Stimulated activated CD8-positive, alpha-beta memory T cell treated with anti-CD3 and anti-CD28 coated beads, Interleukin-7, amount 100 ng/mL, for 4 hours (primary cell): ENCODE measurements at places on chromosomes 11 and 22.

- DNase-seq, result no peak
Measured at GRCh38 chr11:106400949-106401570, 323.6 kb downstream of the AASDHPPT start.

- DNase-seq, result no peak
Measured at GRCh38 chr11:83549984-83550667, 264.0 kb upstream of the CCDC90B start.

DNA sequence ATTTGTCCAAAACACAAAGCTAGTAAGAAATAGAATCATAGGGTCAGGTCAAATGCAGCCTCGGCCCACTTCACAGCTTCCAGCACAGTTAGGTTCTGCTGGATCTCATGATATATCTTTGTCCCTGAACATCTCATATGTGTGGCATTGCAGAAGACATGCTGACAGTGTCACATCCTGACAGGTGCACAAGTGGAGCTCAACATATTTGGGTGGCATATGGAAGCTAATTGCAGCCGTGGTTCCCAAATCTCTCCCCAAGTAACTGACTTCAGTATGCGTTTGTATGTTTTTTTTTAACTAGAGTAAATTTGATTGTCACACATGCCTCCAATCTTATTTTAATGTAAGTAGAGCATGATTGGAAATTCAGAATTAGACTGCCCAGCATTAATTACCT is 33.4 kb downstream of the NAV2 start:
- DNase-seq, result no peak

DNA sequence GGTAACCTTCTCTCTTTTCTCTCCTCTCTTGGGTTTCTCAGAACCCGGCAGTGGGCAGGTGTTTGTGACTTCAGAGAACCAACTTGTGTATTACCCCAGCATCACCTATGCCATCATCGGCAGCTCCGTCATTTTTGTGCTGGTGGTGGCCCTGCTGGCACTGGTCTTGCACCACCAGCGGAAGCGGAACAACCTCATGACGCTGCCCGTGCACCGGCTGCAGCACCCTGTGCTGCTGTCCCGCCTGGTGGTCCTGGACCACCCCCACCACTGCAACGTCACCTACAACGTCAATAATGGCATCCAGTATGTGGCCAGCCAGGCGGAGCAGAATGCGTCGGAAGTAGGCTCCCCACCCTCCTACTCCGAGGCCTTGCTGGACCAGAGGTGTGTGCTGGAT is 62.2 kb downstream of the COMMD9 start:
- no peak for DNase-seq

GRCh38 chr11:73461964-73462363 is 85.8 kb downstream of the RELT start:
- DNase-seq, result no peak
